ENCODE measurements at places on chromosomes 4 and X. TPM values are rescaled to one million over a fixed set of nuclear protein-coding genes. Genes with fewer than 3 reads are reported as not detected.
A peak's percentile ranks its signal among the peaks of the same experiment; 100 is the strongest.

LONRF3 gene
- 1.4 TPM for polyA plus RNA-seq

FRMPD4 gene
- polyA plus RNA-seq, result 0.60 TPM

DGKK gene
- not detected for polyA plus RNA-seq

- no peak for DNase-seq
Measured at GRCh38 chr4:58093352-58093751, 983.2 kb upstream of the IGFBP7 start.

- peak; percentile 70 for DNase-seq
Measured at GRCh38 chr4:19309378-19309777, 942.3 kb upstream of the SLIT2 start.

All from muscle of leg (tissue), 16 donors.